NCI-H345 (cell line): ENCODE measurements at places on chromosomes 12 and 14.

DNA sequence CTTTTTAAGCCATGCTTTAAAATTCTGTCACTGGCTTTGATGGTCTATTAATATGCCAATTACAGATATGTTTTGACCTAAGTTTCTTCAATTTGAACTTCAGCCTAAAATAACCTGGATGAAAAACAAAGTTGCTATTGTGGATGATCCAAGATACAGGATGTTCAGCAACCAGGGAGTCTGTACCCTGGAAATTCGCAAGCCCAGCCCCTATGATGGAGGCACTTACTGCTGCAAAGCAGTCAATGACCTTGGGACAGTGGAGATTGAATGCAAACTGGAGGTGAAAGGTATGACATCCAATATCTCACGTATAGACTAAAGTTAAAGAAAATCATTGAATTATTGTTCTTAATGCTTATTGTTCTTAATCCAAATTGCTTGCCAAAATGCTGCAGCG lies 17.2 kb upstream of the CHPT1 start:
- no peak for DNase-seq

GRCh38 chr14:101480747-101481530 lies 80.4 kb upstream of the DIO3 start:
- no peak for DNase-seq

- no peak for DNase-seq
Measured at GRCh38 chr14:74807853-74808545, 44.9 kb downstream of the YLPM1 start.

DNA sequence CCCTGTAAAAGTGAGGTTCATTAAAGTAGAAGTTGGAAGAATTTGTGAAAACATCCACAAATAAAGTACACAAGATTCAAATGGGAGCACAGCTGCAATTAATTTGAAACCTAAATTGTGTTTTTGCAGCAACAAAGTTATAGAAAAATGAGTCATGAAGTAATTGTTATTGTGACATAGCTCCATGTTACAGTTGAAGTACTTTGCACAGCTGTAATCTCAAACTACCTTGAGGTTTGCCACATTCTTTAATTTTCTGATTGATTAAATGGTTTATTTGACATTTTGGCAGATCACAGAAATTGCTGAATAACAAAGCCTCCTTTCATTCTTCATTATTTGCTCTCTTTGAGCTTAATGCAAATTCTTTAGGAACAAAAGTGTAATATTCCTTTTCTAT lies 111.3 kb downstream of the RMST start:
- no peak for DNase-seq
